T-cell (primary cell): ENCODE measurements at places on chromosomes 16 and 17. TPM values are rescaled to one million over a fixed set of nuclear protein-coding genes. Genes with fewer than 3 reads are reported as not detected.

DNA sequence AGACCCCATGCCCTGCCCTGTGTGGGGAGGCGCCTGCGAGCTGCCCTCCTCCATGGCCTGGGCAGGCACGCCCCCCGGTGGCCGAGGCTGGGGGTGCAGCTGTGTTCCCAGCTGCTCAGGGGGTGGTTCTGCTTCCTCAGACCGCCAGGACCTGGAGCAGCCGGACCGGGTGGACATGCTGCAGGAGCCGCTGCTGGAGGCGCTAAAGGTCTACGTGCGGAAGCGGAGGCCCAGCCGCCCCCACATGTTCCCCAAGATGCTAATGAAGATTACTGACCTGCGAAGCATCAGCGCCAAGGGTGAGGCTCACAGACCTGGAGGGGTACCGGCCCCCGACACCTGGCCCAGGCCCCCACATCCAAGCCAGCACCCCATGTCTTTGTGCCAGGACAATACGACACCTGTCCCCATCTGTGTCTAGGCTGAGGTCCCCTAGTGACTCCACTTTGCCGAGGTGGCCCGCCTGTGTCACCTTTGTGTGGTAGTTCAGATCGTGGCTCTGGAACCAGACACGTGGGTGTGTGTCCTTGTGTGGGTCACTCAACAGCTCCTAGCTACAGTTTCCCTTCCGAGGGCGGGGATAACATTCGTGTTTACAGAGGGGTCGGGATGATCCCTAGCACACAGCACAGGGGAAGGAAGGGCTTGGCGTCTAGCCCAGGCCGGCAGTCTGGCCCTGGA lies 9.3 kb downstream of the GJD3 start:
- no peaks in the 10 kb centered on the region for H3K4me1 ChIP-seq
- no peak overlapping the region for H3K4me3 ChIP-seq
- peak overlapping the region; percentile 31 for H3K27ac ChIP-seq
- DNase-seq: peak; percentile 69

- no peak for DNase-seq
- H3K27ac ChIP-seq: peak overlapping the region; percentile 55
- H3K4me3 ChIP-seq: peak overlapping the region; percentile 2
- H3K4me1 ChIP-seq: peaks cover 26% of the 10 kb centered on the region
- peaks cover 13% of the 10 kb centered on the region for H3K36me3 ChIP-seq
Observed at GRCh38 chr16:4529085-4530060, 9.2 kb downstream of the CDIP1 start.

GRCh38 chr16:19168371-19169081 lies 486 bp downstream of the SYT17 start:
- no peak for DNase-seq
- peaks cover 11% of the 10 kb centered on the region for H3K27me3 ChIP-seq
- H3K36me3 ChIP-seq: no peaks in the 10 kb centered on the region
- no peak overlapping the region for H3K4me3 ChIP-seq
- no peak overlapping the region for H3K27ac ChIP-seq

- H3K4me3 ChIP-seq: no peak overlapping the region
- no peak for DNase-seq
- peaks cover 39% of the 10 kb centered on the region for H3K4me1 ChIP-seq
- H3K27me3 ChIP-seq: peaks cover 36% of the 10 kb centered on the region
- no peak overlapping the region for H3K27ac ChIP-seq
- no peaks in the 10 kb centered on the region for H3K36me3 ChIP-seq
Observed at GRCh38 chr17:47883589-47884426, 12.2 kb upstream of the SP2 start.

DNA sequence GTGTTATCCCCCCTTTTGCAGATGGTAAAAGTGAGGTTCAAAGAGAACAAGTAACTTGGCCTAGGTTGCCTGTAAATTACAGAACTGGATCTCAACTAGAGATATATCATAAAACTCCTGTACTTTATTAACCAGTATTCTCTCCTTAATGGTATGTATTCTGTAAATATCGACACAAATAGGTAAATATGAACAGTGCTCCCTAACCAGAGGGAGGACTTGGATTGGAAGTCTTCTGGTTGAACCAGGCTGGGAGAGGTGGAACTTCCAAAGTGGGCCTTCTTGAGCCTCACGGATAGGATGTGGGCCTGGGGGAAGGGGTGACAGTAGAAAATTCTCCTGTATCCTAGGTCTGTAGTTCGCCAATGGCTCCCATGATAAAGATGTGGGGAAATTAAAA lies 7.7 kb downstream of the STAT5A start:
- H3K36me3 ChIP-seq: peaks cover 8% of the 10 kb centered on the region
- H3K27me3 ChIP-seq: no peaks in the 10 kb centered on the region
- no peak overlapping the region for H3K4me3 ChIP-seq
- H3K27ac ChIP-seq: no peak overlapping the region
- H3K4me1 ChIP-seq: peaks cover 1% of the 10 kb centered on the region
- DNase-seq: no peak

The GEMIN4 gene
- 22.1 TPM for total RNA-seq

GRCh38 chr16:75821117-75821516 lies 94.8 kb upstream of the CPHXL start:
- H3K27ac ChIP-seq: no peak overlapping the region
- no peaks in the 10 kb centered on the region for H3K4me1 ChIP-seq
- DNase-seq: no peak
- H3K4me3 ChIP-seq: no peak overlapping the region

- no peak overlapping the region for H3K27ac ChIP-seq
- no peak overlapping the region for H3K4me3 ChIP-seq
- H3K4me1 ChIP-seq: no peaks in the 10 kb centered on the region
- DNase-seq: no peak
- H3K27me3 ChIP-seq: no peaks in the 10 kb centered on the region
Observed at GRCh38 chr17:60173304-60173819, 23.6 kb downstream of the CA4 start.

DNA sequence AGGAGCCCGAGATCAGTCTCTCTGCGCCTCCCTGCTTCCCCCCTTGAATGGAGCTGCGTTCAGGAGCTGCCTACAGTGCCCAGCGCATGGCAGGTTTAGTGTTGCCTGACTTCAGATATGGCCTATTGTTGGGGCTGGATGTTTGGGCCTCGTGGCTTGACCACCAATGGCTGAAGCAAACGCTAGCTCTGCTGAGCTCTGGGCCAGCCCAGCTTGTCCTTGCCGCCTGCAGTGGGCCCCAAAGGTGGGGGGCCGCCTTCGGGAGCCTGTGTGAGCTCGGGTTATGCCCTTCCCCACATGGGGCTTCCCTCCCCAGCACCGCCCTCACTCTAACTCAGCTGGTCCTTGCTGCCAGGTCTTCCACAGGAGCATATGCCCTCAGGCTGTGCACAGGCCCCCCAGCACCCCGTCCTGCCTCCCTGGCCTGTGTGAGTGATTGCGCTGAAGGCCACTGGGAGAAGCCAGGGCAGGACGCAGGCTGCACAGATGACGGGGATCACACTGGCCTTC lies 2.0 kb upstream of the METTL26 start:
- peaks cover 9% of the 10 kb centered on the region for H3K4me1 ChIP-seq
- H3K4me3 ChIP-seq: no peak overlapping the region
- DNase-seq: no peak

DNA sequence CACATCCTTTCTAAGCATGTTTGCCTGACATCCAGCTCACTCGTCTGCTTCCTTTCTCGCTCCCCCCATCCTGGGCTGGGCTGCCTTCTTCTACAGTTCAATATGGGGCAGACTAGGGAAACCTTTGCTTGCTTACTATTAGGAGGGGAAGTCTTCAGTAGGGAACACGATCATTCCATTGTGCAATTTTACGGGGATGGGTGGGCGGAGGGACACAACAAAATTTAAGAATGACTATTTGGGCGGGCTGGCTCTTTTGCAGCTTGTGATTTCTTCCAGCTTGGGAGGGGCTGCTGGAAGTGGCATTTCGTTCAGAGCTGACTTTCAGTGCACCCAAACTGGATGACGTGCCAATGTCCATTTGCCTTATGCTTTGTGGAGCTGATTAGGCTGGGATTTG lies 25.4 kb downstream of the PCTP start:
- no peak for DNase-seq
- H3K4me3 ChIP-seq: no peak overlapping the region
- no peaks in the 10 kb centered on the region for H3K27me3 ChIP-seq
- no peak overlapping the region for H3K27ac ChIP-seq

DNA sequence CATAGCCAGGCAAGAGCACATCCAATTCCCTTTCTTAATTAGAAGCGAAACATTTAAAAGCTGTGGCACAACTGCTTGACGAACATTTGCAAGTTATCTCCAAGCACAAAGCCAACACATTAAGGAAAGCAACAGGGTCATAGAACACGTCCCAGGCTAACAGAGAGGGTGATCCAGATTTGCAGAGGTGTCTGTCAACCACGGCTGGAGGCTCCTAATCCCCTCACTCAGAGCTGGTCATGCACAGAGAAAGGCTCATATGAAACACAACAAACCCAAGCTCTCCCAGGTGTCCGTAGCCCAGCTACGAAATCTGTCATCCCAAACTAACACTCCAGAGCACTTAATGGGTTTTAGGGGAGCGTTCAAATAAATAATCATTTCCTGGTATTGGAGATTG lies 276.1 kb downstream of the SLC39A11 start:
- no peak for DNase-seq
- no peaks in the 10 kb centered on the region for H3K36me3 ChIP-seq
- no peaks in the 10 kb centered on the region for H3K4me1 ChIP-seq
- no peak overlapping the region for H3K4me3 ChIP-seq
- H3K27ac ChIP-seq: no peak overlapping the region

The ITGA2B gene
- total RNA-seq: 1.1 TPM

The CCL14 gene
- not detected for total RNA-seq

GRCh38 chr17:6048486-6048885 lies 21.7 kb upstream of the WSCD1 start:
- H3K27me3 ChIP-seq: peaks cover 11% of the 10 kb centered on the region
- H3K27ac ChIP-seq: no peak overlapping the region
- H3K4me1 ChIP-seq: no peaks in the 10 kb centered on the region
- no peak for DNase-seq
- no peaks in the 10 kb centered on the region for H3K36me3 ChIP-seq

GRCh38 chr17:15273141-15273793 lies 8.1 kb upstream of the PMP22 start:
- no peaks in the 10 kb centered on the region for H3K36me3 ChIP-seq
- H3K27me3 ChIP-seq: no peaks in the 10 kb centered on the region
- H3K4me3 ChIP-seq: no peak overlapping the region
- no peaks in the 10 kb centered on the region for H3K4me1 ChIP-seq
- H3K27ac ChIP-seq: no peak overlapping the region

The ALOX12B gene
- not detected for total RNA-seq

- H3K4me3 ChIP-seq: peak overlapping the region; percentile 84
- H3K27me3 ChIP-seq: no peaks in the 10 kb centered on the region
- no peaks in the 10 kb centered on the region for H3K36me3 ChIP-seq
- peaks cover 12% of the 10 kb centered on the region for H3K4me1 ChIP-seq
- DNase-seq: peak; percentile 63
Observed at GRCh38 chr17:43368740-43369506, 29.9 kb upstream of the ARL4D start.

DNA sequence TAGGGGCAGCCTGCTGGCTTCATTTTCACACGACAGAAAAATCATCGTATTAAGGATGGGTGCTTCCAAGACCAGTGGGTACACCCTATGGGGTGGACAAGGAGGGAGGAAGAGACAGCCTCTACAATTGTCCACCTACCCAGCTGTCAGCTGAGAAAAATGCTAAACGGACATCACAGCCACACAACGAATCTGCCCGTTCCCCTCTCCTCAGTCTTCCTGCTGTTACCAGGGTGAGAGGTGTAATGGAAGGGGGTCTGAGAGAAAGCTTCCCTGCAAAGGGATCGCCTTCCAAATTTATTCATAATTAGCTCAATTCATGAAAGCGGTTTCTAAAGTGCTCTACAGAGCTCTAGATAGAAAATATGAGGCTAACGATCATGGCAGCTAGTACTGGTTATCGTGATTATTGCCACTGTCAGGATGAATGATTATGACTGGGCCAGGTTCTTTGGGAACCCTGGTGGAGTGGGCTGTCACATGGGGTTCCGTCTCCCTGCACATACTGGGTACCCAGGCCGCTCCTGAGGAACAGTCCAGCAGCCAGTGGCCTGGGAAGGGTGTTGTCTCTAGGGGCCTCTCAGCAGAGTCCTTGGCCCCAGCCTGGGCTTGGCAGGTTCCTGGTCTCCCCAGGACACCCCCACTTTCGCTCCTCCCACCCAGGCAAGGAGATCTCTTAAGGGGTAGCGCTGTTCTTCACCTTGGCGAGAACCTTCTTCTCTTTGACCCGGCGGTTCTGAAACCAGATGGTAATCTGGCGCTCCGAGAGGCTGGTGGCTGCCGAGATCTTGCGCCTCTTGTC lies 2.2 kb downstream of the HOXB13 start:
- no peak overlapping the region for H3K27ac ChIP-seq
- no peak for DNase-seq
- H3K27me3 ChIP-seq: peaks cover 96% of the 10 kb centered on the region
- H3K4me1 ChIP-seq: peaks cover 59% of the 10 kb centered on the region
- no peaks in the 10 kb centered on the region for H3K36me3 ChIP-seq
- no peak overlapping the region for H3K4me3 ChIP-seq

DNA sequence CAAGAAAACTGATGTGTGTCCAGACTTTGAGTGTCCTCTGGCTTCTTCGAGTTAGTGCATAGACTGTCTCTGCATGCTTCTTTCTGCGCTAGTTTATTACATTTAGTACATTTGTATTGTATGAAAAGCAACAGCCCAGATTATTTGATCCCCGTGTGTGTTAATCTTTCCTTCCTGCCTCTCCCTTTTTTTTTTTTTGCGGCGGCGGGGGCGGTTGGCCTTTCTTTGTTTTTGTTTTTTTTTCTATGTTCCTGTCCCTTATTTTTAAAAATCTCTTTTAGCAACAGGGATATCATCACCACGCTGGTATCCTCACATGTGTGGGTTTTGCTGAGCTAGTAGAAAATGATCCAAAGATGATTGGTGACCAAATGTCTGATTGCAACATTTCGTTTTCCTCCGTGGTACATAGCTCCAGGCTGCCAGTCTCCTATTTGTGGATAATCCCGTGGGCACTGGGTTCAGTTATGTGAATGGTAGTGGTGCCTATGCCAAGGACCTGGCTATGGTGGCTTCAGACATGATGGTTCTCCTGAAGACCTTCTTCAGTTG lies 9.4 kb downstream of the SCPEP1 start:
- H3K27me3 ChIP-seq: no peaks in the 10 kb centered on the region
- no peaks in the 10 kb centered on the region for H3K4me1 ChIP-seq
- H3K27ac ChIP-seq: no peak overlapping the region
- H3K4me3 ChIP-seq: no peak overlapping the region

DNA sequence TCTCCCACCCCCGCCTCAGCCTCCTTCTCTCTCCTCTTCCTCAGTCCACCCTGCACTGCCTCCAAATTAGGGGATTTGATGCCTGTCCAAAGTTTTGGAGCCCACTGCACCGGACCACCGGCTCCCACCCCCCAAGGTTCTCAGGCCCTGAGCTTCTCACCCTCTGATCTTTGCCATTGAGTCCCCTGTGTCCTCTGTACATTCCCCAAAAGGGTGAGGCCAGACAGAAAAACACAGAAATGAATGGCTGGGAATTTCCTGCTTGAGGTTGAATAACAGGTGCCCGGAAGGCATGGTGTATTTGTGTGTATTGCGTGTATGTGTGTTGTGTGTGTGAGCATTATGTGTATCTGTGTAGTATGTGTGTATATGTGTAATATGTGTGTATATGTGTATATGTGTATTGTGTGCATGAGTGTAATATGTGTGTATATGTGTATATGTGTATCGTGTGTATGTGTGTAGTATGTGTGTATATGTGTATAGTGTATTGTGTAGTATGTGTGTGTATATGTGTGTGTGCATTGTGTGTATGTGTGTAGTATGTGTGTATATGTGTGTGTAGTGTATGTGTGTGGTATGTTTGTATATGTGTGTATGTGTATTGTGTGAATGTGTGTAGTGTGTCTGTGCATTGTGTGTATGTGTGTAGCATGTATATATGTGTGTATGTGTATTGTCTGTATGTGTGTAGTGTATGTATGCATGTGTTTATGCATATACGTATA lies 16.0 kb upstream of the CCL17 start:
- H3K4me1 ChIP-seq: no peaks in the 10 kb centered on the region
- no peaks in the 10 kb centered on the region for H3K36me3 ChIP-seq
- DNase-seq: no peak
- H3K27ac ChIP-seq: no peak overlapping the region
- peaks cover 14% of the 10 kb centered on the region for H3K27me3 ChIP-seq
